Aorta (tissue), 5 donors: ENCODE measurements at places on chromosomes 6 and 20. TPM values are rescaled to one million over a fixed set of nuclear protein-coding genes. Genes with fewer than 3 reads are reported as not detected.

GRCh38 chr20:23350904-23351838 lies 580 bp downstream of the NXT1 start:
- no peaks in the 10 kb centered on the region for H3K27me3 ChIP-seq
- peak overlapping the region; percentile 66 for H3K4me3 ChIP-seq
- peak overlapping the region; percentile 87 for H3K27ac ChIP-seq
- DNase-seq: peak; percentile 82
- peaks cover 2% of the 10 kb centered on the region for H3K36me3 ChIP-seq

DNA sequence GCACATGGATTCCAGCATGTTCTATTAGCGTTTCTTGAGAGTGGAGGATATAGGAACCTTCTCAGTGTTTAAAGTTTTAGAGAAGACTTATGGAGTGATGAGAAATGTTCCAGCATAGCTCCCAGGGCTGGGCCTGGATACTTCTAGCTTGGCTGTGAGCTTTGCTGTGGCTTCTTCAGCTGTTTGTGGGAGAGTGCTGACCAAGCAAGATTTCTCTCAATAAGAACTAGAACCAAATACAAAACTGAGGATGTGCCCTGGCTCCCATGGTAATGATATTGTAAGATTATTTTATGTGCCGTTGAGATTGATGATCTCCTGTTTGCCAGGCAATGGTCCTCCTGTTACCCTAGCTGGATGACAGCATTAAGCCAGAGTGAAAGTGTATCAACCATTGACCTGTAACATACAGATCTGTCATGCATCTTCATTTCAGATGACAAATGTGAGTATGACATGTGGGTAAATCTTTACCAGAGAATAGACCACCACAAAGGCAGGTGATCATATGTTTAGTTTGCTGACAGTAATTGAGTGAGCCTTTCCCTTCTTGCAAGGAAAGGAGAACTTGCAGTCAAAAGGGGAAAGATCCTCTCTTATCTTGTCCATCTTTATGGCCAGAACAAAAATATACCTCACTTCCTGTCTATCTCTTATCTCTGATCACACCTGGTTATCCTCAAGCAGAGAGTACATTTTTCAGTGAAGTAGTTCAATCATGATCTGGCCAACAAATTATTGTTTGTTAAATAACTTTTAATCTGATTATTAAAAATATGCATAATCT lies 180.1 kb downstream of the SLC24A3 start:
- H3K27me3 ChIP-seq: no peaks in the 10 kb centered on the region
- DNase-seq: no peak
- H3K27ac ChIP-seq: no peak overlapping the region
- peaks cover 3% of the 10 kb centered on the region for H3K4me1 ChIP-seq

GRCh38 chr20:36629719-36630681 lies 16.0 kb downstream of the SLA2 start:
- H3K36me3 ChIP-seq: no peaks in the 10 kb centered on the region
- no peaks in the 10 kb centered on the region for H3K27me3 ChIP-seq
- no peak overlapping the region for H3K4me3 ChIP-seq
- no peaks in the 10 kb centered on the region for H3K4me1 ChIP-seq

DNA sequence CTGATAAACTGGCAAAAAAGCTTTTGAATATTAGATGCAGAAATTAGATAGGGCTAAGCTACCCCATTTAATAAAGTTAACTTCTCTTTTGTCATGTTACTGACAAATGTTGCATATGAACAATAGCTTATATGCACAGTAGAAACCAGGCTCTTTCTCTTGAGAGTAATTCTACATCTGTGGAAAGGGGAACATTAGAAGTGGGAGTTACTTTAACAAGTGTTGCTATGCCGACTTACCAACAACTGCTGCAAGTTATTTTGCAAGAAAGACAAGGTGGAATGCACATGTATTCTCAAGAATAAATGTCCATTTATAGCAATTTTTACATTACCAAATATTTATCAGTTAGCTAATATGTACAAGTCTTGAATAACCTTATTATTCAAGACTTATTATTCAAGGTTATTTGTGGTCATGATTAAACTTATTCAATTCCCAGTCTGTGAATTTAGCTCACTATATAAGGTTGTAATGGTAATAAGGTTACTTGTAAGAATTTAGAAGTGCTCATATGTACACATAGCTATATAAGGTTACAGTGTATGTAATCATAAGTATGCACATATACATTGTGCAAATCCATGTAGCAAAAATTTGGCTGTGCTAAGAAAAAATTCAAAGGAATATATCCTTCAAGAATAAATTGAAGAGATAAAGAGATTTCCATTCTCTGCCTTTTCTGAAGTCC lies 38.3 kb downstream of the ADGRG6 start:
- no peaks in the 10 kb centered on the region for H3K27me3 ChIP-seq
- H3K27ac ChIP-seq: no peak overlapping the region
- H3K4me3 ChIP-seq: no peak overlapping the region
- H3K4me1 ChIP-seq: no peaks in the 10 kb centered on the region

- no peak overlapping the region for H3K27ac ChIP-seq
- H3K4me1 ChIP-seq: no peaks in the 10 kb centered on the region
- H3K4me3 ChIP-seq: no peak overlapping the region
Observed at GRCh38 chr6:112800439-112800838, 453.3 kb downstream of the RFPL4B start.

- no peak for DNase-seq
- H3K27ac ChIP-seq: peak overlapping the region; percentile 95
- no peaks in the 10 kb centered on the region for H3K4me1 ChIP-seq
- H3K4me3 ChIP-seq: peak overlapping the region; percentile 100
- no peaks in the 10 kb centered on the region for H3K27me3 ChIP-seq
Observed at GRCh38 chr6:1611572-1612298, 2.0 kb downstream of the FOXC1 start.

GRCh38 chr6:159929819-159930218 lies 39.0 kb downstream of the MAS1 start:
- H3K27ac ChIP-seq: no peak overlapping the region
- H3K36me3 ChIP-seq: no peaks in the 10 kb centered on the region
- peak; percentile 80 for DNase-seq
- no peaks in the 10 kb centered on the region for H3K27me3 ChIP-seq
- no peak overlapping the region for H3K4me3 ChIP-seq

DNA sequence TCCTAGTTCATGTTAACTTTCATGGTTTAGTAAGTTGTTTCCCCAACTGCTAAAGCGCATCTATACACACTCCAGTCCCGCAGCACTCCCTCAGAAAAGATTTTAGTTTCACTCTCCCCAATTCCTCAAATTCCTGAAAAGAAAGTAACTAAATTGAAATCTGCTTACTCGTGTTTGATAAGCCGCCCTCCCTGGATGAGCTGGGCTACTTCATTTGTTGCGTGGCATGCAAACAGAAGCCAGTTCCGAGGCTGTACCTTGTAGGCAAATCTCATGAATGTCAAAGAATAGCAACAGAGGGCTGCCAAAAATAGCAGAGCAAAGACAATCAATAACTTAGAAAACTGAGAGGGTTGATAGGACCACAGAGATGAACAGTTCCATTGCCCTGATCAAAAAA lies 16.9 kb downstream of the MPC1 start:
- H3K27me3 ChIP-seq: no peaks in the 10 kb centered on the region
- no peak for DNase-seq
- no peak overlapping the region for H3K27ac ChIP-seq

DNA sequence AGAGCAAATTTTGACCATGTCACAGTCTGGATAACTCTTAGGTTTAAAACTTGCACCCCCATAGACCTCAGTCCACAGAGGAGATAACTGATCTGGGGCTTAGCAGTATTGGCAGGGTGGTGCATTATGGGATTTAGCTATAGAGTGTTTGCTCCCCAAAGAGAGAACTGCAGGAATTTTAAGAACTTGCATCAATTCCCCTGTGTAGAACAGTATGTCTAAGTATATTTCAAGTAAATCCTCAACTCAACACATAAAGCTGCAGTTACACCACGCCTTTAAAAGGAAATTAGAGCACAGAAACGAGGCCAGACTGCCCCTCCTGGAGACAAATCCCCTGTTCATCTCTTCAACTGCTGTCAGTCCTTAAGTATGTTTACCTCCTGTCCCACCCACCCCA lies 144.9 kb downstream of the TRMT11 start:
- DNase-seq: no peak
- H3K27ac ChIP-seq: no peak overlapping the region
- H3K27me3 ChIP-seq: no peaks in the 10 kb centered on the region
- no peak overlapping the region for H3K4me3 ChIP-seq

DNA sequence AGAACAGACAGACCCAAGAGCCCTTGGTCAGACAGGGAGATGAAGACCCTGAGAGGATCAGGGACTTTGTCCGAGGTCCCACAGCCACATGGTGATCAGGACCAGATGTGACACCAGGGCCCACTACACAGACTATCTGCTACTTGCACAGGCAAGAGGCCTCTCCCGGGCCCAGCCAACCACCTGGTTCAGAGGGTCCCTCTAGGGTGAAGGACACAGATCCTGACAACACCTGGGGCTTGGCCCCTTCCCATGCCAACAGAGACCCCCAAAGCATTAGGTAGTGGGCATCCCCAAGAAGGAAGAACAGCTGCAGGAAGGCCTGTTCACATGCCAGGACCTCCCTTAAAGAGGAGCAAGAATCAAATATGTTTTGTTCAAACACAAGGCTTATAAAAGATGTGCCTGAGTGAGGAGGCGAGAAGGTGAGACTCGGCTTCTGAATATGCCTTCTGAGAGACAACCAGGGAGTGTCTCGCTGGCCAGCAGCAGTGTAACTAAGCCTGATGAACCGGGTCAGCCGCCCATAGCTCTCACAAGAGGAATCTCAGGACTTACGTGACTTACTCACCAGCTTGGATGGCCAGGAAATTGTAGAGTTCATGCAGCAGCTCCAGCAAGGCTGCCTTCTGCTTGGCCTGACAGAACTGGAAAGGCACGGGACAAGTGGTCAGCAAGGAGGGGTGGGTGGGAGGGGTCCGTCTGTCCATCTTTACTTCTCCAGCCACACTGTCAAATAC lies 5.0 kb downstream of the LEMD2 start:
- no peak for DNase-seq
- H3K4me3 ChIP-seq: no peak overlapping the region
- H3K4me1 ChIP-seq: no peaks in the 10 kb centered on the region
- no peaks in the 10 kb centered on the region for H3K27me3 ChIP-seq
- no peaks in the 10 kb centered on the region for H3K36me3 ChIP-seq

- no peak overlapping the region for H3K27ac ChIP-seq
- no peak overlapping the region for H3K4me3 ChIP-seq
Observed at GRCh38 chr6:26570027-26570809, 26.5 kb upstream of the ABT1 start.

DNA sequence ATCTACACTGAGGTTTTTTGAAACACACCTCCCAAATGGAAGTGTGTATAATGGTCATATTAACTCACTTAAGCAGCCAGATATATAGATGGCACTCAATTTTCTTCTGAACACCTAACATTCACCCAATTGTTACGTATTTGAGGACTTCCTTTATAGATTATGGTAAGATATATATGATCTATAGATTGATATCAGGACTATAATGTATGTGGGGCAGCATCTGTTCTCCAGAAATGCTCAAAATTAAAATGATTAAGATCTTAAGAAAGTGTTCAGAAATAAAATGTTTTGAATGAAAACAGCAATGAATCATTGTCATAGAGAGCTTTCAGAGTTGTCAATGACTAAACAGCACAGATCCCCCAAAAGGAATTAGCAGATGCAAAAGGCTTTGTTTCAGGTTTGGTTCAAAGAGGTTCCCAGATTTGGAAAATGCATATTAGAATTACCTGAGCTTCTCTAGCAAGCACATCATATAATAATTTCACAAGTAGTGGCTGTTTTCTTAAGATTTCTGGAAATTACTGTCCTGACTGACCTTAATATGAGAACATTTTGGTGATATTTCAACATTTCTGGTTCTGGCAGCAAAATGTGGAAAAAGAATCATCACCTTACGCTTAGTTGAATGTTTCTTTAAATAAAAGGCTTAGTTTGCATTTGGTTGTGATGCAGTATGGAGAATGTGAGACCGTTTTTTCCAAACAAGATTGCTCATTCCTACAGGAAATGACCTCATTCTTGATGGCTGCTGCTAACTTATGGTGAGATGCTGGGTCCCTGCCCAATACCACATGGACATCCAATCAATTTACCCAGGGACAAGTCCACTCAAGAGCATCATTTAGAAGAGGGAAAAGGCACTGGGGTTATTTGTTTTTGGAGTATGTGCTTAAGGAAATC lies 31.5 kb downstream of the TRAF3IP2 start:
- no peaks in the 10 kb centered on the region for H3K4me1 ChIP-seq
- H3K4me3 ChIP-seq: no peak overlapping the region
- H3K27ac ChIP-seq: no peak overlapping the region
- peaks cover 3% of the 10 kb centered on the region for H3K36me3 ChIP-seq

DNA sequence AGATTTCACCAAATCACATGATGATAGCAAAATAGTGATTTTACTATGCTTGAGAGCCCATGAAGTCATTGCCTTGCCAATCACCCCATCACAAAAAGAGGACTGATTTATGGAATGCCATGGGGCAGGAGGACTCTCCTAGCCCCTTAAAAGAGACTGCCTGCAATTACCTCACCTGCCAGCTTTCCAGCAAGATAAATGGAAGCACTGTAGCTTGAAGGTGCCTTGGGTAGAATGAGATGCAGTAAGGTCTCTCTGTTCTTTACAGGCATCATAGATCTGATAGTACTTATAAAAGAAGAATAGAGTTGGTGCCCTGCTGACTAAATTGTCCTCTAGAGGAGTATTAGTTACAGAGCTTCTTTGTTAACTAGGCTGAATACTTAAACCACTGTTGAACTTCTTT lies 242.3 kb downstream of the TMEM242 start:
- H3K27me3 ChIP-seq: no peaks in the 10 kb centered on the region
- no peak overlapping the region for H3K4me3 ChIP-seq
- H3K36me3 ChIP-seq: no peaks in the 10 kb centered on the region
- no peak overlapping the region for H3K27ac ChIP-seq

DNA sequence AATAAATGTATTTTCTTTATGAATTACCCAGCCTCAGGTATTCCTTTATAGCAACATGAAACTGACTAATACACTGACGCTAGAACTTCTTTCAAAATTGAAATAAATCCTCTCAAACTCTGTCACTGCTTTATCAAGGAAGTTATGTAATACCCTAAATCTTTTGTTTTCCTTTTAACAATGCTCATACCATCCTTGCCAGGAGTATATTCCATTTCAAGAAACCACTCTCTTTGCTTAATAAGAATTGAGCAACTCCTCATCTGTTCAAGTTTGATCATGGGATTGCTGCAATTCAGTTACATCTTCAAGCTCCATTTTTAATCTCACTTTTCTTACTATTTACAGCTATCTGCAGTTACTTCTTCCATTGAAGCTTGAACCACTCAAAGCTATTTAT lies 707.6 kb upstream of the MARCKS start:
- no peak overlapping the region for H3K4me3 ChIP-seq
- H3K27me3 ChIP-seq: no peaks in the 10 kb centered on the region
- H3K36me3 ChIP-seq: no peaks in the 10 kb centered on the region

- no peak overlapping the region for H3K4me3 ChIP-seq
- H3K36me3 ChIP-seq: no peaks in the 10 kb centered on the region
- H3K27ac ChIP-seq: no peak overlapping the region
- H3K27me3 ChIP-seq: no peaks in the 10 kb centered on the region
- no peaks in the 10 kb centered on the region for H3K4me1 ChIP-seq
- no peak for DNase-seq
Observed at GRCh38 chr6:144055121-144055931, 40.0 kb downstream of the SF3B5 start.

Gene WDR27
- total RNA-seq: 30.0 TPM

Gene ATP9A
- 59.8 TPM for total RNA-seq

Gene NRSN1
- not detected for total RNA-seq
